Astrocyte (in vitro differentiated cells and primary cell): ENCODE measurements at places on chromosomes 13 and 19.

GRCh38 chr19:1591421-1592023 is 1.1 kb downstream of the MBD3 start:
- no peak for DNase-seq

DNA sequence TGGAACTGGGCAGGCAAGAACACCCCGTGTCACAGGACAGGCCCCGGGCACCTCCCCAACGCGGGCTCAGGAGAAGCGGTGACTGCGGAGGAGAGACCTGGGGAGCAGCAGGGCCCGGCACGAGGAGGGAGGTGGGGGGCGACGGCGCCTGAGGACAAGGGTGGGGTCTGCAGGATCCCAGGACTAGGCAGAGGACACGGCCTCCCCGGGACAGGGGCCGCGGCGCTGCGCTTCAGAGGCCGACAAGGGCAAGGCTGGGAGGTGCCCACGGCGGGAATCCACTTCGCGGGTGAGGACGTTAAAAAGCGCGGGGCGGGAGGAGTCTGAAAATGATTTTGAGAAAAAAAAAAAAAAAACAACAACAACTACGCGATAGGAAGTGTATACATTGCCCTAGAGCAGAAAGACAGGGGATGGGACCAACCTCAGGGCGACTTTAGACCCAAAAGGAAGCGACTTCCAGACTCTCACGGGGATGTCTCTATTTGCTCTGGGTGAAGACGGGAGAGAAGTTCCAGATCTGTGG is 44.9 kb downstream of the ZNF611 start:
- DNase-seq, result no peak

GRCh38 chr19:7534531-7535046 is 928 bp upstream of the PNPLA6 start:
- peak; percentile 83 for DNase-seq

DNA sequence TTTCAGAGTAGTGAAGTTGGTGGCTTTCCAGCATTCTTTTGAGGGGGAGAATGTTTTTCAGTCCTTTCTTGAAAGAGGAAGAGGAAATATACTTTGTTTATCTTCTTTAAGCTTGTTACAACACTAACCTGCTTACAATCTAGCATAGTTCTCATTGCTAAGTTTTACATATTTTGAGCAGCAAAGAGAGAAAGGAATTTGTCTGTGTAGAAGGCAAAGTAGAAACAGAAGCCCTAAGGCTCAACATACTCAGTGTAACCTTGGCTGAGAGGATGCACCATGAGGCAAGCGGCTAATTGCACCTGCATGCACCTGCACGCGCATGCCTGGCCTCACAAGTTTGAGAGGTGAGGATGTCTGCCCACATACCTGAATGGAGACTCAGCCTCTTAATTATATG is 2.2 kb downstream of the FRY start:
- DNase-seq, result no peak

DNA sequence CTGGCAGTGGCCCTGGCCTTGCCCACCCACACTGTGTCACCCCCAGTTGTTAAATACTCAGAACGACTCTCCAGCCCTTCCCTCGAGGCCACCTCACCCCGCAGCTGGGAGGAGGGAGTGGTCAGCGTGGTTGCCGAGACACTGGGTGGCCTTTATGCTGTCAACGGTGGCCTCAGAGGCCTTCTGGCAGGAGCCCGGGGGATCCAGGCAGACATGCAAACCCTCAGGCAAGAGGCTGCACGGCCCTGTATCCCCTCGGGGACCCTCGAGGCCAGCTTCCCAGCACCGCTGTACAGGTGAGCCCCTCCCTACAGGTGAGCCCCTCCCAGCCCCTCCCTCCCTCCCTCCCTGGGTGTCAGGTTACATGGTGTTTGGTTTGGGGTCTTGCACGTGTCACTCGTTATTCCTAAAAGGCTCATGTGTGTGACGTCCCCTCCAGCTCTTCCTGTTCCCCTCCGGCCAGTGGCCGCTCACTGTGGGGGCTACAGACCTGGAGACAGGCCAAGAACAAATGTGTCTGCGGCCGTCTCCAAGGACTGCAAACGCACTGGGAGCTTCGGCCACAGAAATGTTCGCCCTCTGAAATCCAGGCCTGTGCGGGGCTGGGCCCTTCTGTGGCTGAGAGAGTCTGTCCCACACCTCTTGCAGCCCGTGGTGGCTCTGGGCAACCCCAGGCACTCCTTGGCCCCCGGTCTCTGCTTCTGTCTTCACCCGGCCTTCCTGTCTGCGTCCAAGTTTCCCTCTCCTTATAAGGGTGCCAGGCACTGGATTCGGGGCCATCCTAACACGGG is at the start of gene TEKTIP1:
TSS of gene TEKTIP1 (plus strand) at position 210 of the 791 bp plus-strand sequence. CDS start at position 214, 4 bp downstream.
- no peak for DNase-seq

- peak; percentile 4 for DNase-seq
Observed at GRCh38 chr13:52850396-52851136, 2.1 kb upstream of the PCDH8 start.

- DNase-seq, result no peak
Observed at GRCh38 chr19:28686756-28687155, 526.2 kb downstream of the UQCRFS1 start.

GRCh38 chr13:101751488-101751887 is 299.0 kb downstream of the ITGBL1 start:
- peak; percentile 60 for DNase-seq

DNA sequence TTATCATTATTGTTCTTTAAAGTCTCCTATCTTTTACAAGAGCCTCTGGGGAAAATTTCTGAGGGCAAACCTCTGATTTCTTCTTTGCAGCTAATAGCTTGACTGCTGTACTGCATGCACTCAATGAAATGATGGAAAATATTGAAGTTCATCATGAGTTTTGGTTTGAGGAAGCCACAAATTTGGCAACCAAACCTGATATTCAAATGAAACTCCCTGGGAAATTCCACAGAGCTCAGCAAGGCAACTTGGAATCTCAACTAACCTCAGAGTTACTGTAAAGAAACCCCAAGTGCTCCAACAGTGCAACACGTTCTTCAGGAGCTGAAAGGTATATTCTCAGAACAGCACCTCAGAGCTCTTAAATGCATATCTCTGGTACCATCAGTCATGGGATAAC is 14.2 kb upstream of the RNF6 start:
- DNase-seq, result peak; percentile 35

GRCh38 chr19:12912571-12912970 is 6.5 kb downstream of the SYCE2 start:
- DNase-seq, result no peak

DNA sequence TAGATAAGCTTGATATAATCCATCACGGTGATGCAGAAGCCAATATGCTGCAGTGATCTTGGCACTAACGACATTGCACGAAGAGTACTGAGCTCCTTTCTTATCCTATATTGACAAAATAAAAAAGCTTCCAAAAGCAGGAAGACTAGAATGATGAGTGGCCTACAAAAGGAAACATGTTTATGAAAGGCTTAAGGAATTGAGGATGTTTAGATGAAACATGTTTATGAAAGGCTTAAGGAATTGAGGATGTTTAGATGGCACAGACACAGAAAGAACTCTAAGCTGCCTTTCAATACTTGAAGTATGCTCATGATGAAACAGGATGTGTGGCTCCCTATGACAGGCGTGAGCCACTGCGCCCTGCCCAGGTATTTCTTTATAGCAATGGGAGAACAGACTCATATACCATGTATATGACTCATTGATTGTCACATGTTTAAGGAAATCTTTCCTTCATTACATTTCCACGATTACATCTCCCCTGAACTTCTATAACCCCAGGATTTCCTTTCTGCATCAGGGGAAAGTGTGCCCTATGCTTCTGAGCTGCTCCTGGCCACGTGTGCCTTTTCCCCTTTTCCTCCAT is 690.8 kb upstream of the ARGLU1 start:
- no peak for DNase-seq
